ENCODE measurements at places on chromosomes 16 and 17. TPM values are rescaled to one million over a fixed set of nuclear protein-coding genes. Genes with fewer than 3 reads are reported as not detected.

The DHRS7C gene
- not detected for total RNA-seq

The NOXO1 gene
- total RNA-seq: not detected

The OTOP2 gene
- not detected for total RNA-seq

- no peak for DNase-seq
Observed at GRCh38 chr16:3032624-3033023, 4.1 kb downstream of the BICDL2 start.

DNA sequence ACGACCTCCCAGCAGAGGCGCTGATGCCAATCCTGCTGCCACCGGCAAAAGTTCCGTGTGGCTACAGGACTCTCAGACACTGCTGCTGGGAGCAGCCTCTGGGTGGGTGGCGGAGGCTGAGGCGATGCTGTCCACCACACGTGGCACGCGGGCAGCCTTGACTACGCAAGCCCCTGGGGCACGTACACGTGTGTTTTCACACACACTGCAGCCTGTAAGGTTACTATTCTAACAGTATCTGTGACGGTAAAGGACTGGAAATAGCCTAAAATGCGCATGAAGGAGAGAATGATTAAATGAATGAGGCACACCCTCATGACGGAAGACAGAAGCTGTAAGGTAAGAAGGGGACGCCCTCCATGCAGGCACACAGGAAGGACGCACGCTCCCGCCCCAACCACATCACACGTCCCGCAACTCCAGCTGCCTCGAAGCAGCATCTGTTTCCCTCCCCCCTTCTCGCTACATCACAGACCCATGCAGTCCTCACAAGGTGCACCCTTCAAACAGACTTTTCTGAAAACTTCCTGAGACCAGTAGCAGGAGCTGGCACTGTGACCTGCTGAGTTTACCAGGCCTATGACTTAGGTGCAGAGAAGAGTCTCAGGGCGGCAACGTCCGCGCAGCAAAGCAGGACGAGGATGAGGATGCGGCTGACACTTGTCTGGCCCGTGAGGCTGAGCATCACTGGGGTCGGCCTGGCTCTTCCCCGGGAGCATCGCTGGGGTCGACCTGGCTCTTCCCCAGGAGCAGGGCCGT, 28.7 kb upstream of the FASN start:
- no peak for DNase-seq

- DNase-seq: peak; percentile 53
Observed at GRCh38 chr16:48958681-48959080, 323.0 kb downstream of the CBLN1 start.

The AHSP gene
- total RNA-seq: not detected

The TP53TG3B gene
- 1.4 TPM for total RNA-seq

GRCh38 chr17:27741361-27741861, 58.9 kb downstream of the NOS2 start:
- peak; percentile 17 for DNase-seq

GRCh38 chr16:11683145-11683544, 14.9 kb downstream of the SNN start:
- no peak for DNase-seq

GRCh38 chr17:65190467-65191097, 53.4 kb downstream of the RGS9 start:
- DNase-seq: peak; percentile 46

DNA sequence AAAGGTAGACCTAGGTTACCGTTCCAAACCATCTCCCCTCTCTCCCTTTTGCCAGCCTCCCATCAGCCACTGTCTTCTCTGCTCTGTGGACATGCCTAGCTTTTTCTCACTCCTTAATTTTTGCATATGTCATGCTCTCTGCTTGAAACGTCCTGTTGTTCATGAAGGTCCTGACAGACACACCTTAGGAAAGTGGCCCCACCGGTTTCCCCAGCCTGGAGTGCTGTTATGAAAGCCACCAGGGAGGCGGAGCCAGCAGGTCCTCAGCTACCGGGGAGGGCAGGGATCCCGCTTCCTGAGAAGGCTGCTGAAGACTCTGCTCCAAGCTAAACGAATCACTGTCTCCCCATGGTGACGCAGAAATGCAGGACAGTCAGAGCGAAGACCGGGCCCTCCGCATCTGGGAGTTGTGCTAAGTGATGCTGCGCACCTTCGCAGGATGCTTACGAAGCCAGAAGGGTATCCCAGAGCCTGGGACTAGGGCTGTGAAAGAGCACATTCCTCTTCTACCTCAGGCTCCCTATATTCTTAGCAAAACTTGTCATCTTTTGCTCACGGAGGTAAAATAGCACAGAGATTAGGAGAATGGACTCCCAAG, 2.3 kb upstream of the SLC16A11 start:
- no peak for DNase-seq
